ENCODE measurements at places on chromosomes 12 and 14.

DNA sequence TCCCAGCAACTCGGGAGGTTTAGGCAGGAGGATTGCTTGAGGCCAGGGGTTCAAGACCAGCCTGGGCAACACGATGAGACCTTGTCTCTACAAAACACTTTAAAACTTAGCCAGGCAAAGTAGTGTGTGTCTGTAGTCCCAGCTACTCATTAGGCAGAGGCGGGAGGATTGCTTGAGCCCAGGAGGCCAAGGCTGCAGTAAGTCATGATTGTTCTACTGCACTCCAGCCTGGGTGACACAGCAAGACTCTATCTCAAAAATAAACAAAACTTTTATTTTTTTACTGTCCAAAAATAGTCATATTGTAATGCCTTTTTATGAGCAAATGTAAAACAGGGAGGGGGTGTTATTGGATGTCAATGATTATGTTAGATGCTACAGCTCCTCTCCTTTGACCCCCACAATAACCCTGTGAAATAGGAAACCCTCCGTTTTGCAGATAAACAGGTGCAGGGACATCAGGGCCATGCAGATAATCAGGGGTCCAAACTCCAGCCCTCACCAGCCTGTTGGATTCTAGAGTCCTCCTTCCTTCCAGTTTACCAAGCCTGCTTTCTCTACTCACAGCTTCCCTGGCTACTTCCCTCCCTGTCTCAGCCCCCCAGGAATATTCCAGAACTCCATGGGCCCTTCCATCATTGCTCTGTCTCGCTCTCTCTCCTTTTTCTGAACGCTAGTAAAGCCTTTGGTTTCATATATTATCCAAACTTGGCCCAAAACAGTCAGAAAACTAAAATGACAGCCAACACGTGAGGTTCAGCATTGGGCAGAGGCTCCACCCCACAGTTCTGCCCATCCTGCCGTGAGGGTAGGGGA, 5.9 kb upstream of the FBLN5 start:
- H3K4me3 ChIP-seq = no peak overlapping the region
- H3K27me3 ChIP-seq = no peaks in the 10 kb centered on the region
- no peak overlapping the region for H3K27ac ChIP-seq
- DNase-seq = no peak

GRCh38 chr14:68364792-68365192, 428.1 kb downstream of the ZFP36L1 start:
- DNase-seq = peak; percentile 36
- no peaks in the 10 kb centered on the region for H3K36me3 ChIP-seq
- peak overlapping the region; percentile 80 for H3K4me3 ChIP-seq
- H3K27me3 ChIP-seq = no peaks in the 10 kb centered on the region
- H3K4me1 ChIP-seq = peaks cover 2% of the 10 kb centered on the region

- H3K4me1 ChIP-seq = no peaks in the 10 kb centered on the region
- H3K27ac ChIP-seq = no peak overlapping the region
- DNase-seq = no peak
- H3K36me3 ChIP-seq = no peaks in the 10 kb centered on the region
Measured at GRCh38 chr12:102465762-102466560, 14.4 kb downstream of the IGF1 start.

- H3K4me1 ChIP-seq = no peaks in the 10 kb centered on the region
- no peak for DNase-seq
- H3K27me3 ChIP-seq = no peaks in the 10 kb centered on the region
- H3K4me3 ChIP-seq = no peak overlapping the region
- peaks cover 83% of the 10 kb centered on the region for H3K36me3 ChIP-seq
Measured at GRCh38 chr14:102988054-102988453, 65.6 kb downstream of the AMN start.
